ENCODE measurements at places on chromosomes 5 and 9.
A peak's percentile ranks its signal among the peaks of the same experiment; 100 is the strongest.

GRCh38 chr5:169584998-169585451 is 1.5 kb downstream of the SPDL1 start:
- no peak for DNase-seq

DNA sequence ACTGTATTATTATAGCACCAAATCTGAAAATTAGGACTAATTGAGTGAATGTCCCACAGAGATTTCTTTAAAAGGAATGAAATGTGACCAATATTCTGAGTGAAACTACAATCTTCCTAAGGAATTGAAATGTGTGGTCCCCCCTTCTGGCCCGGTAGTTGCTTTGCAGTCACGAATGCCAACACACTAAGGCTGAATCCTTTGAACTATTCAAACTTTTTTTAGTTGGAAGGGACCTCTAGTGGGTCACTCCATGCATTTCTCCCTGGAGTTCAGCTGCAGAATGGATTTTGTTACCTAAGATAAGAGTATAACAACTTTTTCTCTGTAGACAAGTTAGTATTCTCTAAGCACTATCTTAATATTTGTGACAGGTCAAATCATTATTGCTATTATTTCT is 2.8 kb downstream of the CDH6 start:
- peak; percentile 91 for DNase-seq

- DNase-seq: no peak
These were observed 711 bp downstream of the PGGT1B start for GRCh38 chr5:115262011-115262320.

- no peak for DNase-seq
These were observed 576.9 kb downstream of the EBF1 start for GRCh38 chr5:158522776-158523175.

DNA sequence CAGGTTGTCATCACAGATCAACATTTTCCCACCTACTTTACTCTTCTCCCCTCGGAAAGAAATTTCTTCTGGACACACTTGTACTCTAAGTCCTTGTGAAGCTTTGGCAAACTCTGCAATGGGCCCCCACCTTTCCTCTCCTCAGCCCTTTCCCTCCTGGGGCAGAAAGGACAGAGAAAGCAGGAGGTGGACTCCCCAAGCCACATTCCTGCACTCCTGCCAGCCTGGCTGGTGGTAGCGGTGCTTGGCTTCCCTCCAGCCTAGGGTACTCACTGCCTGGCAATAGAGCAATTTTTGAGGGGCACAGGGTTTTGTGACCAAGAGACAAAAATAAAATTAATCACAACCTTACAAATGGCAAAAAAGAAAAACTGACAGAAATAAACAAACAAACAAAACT is 451.4 kb downstream of the ZSWIM6 start:
- DNase-seq: no peak

GRCh38 chr9:101014566-101014965 is 14.0 kb upstream of the PLPPR1 start:
- no peak for DNase-seq

Measured in HAP-1 (cell line).